ENCODE measurements at places on chromosomes 1 and 21.

GRCh38 chr1:75053207-75053606 lies 81.0 kb upstream of the LHX8 start:
- peak; percentile 34 for DNase-seq

DNA sequence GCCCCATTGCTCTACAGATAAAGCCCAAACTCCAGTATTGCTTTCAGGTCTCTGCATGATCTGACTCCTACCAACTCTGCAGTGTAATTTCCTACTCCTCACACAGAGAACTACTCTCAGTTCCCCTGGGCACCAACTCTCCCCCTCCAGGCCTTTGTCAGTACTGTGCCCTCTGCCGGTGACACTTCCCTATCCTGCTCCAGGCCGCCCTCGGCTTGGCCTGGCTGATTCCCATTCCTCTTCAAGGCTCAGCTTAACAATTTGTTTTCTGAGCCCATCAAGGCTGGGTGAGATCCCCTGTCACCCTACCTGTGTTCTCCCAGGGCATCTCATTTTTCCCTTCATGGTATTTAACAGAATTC lies 2.6 kb downstream of the SLAMF8 start:
- peak; percentile 22 for DNase-seq

DNA sequence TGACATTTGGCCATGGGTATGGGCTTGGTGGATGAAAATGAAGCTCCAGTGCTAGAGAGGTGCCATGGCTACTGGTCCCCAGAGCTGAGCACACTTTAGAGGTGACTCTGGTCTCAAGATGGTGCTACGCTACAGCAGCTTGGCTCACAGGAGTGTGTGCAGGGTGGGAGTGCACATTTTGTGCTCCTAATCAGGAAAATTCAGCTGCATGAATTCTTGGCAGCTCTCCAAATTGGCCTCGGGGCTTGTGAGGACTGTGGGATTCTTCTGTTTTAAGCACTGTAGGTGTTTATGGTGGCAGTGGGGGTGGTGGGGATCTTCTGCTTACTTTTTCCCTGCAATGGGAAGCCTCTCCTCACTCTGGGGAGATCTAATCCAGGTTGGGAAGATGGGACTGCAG lies 17.3 kb upstream of the TIPRL start:
- no peak for DNase-seq

GRCh38 chr1:213486488-213486887 lies 435.4 kb downstream of the RPS6KC1 start:
- DNase-seq: no peak

DNA sequence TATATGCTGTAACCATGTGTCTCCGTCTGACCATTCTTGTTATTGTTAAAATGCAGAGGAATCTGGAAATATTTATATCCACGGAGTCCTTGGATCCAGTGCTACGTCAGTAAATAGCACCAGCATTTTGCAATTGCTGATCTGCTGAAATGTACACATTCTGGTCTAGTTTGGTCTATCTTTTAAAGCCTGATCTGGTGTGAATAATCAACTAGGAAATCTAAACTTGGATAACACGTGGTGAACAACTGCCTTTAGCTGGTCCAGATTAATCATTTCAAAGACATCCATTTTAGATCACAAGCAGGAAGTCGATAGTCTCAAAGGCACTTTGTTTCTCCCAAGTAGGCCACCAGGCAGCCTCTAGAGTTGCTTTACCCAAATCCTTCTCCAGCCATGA lies 32.6 kb downstream of the PDPN start:
- DNase-seq: no peak

DNA sequence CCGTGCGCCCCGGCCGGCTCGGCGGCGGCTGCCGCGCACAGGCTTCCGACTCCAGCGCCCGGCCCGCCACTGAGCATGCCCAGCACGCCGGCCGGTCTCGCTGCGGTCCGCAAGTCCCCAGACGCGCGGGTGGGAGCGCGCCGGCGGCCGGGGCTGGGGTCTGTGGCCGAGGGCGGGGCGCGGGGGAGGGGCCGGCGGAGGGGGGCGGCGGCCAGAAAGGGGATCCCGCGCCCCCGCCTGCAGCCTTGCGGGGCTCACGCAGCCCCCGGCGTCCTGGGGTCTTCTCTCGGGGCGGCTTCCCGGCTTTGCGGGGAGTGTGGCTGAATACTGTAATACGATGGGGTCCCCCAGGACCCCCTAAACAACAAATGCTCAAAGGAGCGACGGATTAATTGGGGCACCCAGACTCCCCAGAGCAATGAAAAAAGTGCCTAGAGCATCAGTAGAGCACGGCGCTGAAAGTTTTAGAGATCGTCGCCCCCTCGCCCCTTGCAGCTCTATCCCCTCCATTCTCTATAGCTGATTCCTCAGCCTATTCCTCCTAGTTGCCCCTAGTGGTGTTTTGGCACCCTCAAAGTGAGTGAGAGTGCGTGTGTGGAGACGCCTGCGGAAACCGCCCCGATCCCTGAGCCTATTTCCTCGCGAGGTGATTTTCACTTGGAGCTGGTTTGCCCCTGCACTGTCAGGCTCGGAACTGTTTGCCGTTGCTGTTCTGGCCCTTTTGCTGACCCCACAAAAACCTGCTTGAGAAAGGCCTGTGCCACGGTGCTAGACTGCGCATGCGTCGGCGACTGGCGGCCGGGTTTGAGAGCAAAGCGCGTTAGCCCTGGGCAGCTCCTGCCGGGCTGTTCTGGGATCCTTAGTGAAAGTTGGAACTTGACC lies at the start of gene VAV3:
Gene VAV3, minus strand, starts transcription at position 71 of the 882 bp plus-strand sequence. CDS start 311 bp downstream, outside the sequence.
- DNase-seq: peak; percentile 67

GRCh38 chr1:39827201-39827600 lies 38.5 kb upstream of the BMP8B start:
- no peak for DNase-seq

DNA sequence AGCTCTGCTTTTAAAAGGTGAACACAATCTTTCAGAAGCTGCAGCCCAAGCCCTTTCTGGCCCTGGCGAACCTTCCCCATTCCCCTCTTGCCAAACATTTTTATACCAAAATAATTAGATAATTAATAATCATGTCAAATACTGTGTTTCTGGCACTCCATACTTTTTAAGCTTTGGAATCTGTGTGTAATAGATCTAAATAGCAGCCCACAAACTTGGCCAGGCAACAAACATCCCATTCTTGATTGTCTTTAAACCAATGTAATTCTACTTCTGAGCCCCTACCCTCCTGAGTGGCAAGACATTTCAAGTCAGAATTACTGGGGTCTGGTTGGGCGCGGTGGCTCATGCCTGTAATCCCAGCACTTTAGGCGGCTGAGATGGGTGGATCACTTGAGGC lies 137.7 kb downstream of the NAV1 start:
- no peak for DNase-seq

GRCh38 chr1:244171241-244171985 lies 120.3 kb downstream of the ZBTB18 start:
- DNase-seq: no peak
